ENCODE measurements at places on chromosomes 2 and 18.

DNA sequence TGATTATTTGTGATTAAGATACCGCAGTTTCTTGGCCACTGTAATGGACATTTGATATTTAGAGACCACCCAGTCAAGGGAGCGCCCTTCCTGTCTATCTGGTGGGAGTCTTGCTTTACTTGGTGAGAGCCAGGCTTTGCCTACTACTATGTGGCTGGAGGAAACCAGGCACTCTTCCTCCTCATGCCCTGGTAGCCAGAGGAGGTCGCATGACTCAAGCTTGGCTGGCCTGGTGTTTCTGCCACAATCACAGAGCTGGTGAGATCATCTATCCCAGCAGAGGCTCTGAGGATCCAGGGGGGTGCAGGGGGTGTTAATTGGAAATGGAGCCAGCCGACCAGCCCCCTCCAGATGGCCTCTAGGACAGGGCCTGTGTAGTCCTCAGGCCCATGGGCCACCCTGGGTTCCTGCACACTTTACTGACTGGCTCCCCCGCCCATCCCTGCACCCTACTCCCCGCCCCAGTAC is 46.8 kb upstream of the BIN1 start:
- peak; percentile 48 for DNase-seq

DNA sequence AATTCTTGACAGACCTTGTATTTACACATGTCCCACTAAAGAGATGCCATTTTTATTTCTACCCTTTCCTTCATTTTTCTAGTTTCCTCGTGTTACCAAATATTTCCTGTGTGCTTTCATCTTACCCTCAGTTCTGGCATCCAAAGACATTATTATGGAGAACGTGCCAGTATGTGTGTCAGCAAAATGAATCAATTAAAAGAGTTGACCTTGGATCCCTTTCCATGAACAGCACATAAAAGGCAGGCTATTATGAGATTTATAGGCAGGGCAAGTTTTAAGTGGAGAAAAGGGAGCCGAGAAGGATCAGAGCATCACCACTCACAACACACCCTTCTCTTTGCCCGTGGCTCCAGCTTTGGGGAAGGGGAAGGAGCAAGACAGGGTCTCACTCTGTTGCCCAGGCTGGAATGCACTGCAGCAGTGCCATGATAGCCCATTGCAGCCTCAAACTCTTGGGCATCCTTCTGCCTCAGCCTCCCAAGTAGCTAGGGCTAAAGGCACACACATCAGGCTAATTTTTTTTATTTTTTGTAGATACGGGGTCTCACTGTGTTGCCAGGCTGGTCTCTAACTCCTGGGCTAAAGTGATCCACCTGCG is 149.9 kb downstream of the GFPT1 start:
- DNase-seq: no peak

DNA sequence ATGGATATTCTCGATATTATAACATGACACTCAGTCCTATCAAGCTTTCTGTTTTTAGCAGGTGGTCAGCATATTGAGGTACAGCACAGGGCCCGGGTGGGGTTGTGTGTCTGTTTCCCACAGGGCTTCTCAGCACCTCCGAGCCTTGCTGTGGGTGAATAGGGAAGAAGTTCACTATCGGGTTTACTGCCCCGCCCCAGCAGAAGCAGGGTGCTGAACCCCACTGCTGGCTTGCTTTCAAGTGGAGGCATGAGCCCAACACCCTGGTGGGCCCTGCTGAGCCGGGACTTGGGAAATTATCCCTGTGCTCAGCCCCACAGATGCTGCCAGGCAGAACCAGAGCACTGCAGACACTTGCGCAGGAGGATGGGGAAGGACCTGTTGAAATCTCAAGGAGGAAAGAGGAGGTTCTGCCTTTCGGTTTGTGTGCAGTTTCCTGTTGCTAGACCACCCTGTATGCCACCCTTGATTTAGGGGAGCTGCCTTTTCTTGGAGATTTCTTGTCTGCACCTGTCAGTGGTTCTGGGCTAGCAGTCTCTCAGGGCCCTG is 270.3 kb upstream of the SALL3 start:
- no peak for DNase-seq

- no peak for DNase-seq
Observed at GRCh38 chr18:11667578-11667977, 21.5 kb upstream of the GNAL start.

GRCh38 chr2:19416784-19417684 is 58.6 kb upstream of the OSR1 start:
- DNase-seq: no peak

- no peak for DNase-seq
Observed at GRCh38 chr2:43100883-43101662, 125.3 kb downstream of the ZFP36L2 start.

- no peak for DNase-seq
Observed at GRCh38 chr2:66830881-66831280, 396.0 kb downstream of the MEIS1 start.

GRCh38 chr2:238730001-238730669 is 117.8 kb upstream of the TWIST2 start:
- DNase-seq: no peak

- DNase-seq: no peak
Observed at GRCh38 chr18:8686611-8687010, 18.7 kb upstream of the MTCL1 start.

- no peak for DNase-seq
Observed at GRCh38 chr18:38576916-38577315, 1011.3 kb upstream of the CELF4 start.

- DNase-seq: peak; percentile 20
Observed at GRCh38 chr18:74654638-74655037, 57.0 kb downstream of the ZNF407 start.

DNA sequence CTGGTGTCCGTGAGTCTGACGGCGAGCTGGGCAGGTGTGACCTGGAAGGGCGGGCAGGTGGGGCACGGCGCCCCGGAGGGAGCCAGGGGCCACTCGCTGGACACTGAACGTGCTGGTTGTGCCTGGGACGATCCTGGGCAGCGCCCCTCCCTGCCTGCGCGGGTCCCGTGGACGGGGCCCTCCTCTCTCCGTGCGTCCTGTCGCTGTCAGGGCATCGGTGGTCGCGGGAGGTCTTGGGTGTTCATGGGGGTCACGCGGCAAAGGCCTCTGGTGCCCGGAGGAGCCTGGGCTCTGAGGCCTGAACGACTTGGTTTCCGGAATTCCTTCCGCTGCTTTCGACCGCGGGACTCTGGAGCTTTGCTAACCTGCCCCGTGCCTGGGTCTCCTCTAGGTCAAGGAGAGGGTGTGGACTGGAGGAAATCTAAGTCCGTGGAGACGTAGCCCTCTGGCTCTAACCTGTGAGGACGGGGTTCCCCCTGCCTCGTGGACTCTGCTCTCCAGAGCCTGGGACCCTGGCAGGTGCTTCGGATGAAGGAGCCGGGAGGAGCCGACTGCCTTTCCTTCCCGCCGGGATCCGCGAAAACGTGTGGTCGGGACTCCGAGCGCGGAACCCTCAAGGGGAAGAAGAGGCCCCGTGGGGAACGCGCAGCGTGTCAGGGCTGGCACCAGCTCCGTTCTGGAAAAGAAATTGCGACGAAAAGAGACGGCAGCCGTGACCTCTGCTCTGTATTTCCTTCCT is 14.7 kb downstream of the SOX11 start:
- no peak for DNase-seq

DNA sequence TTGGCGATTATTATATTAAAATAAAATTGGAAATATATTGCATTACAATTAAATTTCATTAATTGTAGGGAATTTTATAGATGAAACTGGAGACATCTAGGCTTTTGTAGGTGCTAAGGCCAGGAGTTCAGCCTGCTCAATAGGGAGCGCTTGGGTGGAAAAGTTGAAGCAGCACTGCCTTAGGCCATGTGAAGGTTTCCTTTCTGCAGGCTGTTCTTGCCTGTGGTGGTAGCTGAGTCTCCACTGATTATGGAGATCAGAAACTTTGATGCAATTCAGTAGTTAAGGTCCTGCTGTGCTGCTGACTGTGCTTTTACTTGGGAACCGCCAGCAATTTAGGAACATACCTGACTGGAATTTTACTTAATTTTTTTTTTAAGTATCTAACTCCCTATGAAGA is 179.9 kb upstream of the BOD1L2 start:
- DNase-seq: no peak

DNA sequence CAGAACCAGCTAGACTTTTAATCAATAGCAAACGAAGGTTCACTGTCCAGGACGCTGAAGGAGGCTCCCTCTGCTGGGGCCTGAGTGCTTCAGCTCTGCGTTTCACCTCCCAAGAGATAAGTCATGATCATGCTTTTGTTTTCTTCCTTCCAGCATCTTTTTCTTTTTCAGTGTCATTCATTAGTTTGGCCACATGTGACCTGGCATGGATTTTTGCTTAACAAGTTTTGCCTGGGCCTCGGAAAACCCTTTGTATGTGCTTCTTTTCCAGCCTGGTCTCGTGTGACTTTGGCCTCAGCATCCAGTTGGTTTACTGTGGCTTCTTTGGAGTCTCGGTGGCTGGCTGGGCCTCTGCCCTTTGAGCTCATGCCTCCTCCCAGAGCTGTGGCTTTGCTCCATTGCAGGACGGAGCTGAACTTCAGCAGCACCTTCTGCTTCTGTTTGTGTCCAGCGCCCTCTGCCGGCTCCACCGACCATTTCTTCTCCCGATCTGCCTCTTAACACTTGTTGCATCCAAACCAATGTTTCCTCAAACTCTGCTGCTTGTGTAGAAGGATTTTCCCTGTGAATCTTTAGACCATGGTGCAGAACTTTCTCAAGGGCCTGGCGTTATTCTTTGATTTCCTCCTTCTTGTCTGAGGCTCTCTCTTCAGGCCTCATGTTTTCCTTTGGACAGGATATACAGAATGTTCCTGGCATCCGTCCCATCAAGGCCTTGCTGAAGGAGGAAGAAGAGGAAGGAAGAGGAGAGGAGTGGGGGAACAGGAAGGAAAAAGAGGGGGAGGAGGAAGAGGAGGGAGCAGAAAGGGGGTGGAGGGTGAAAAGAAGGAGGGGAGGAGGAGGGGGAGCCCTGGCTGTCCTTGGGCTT is 23.6 kb upstream of the HES6 start:
- DNase-seq: peak; percentile 93

DNA sequence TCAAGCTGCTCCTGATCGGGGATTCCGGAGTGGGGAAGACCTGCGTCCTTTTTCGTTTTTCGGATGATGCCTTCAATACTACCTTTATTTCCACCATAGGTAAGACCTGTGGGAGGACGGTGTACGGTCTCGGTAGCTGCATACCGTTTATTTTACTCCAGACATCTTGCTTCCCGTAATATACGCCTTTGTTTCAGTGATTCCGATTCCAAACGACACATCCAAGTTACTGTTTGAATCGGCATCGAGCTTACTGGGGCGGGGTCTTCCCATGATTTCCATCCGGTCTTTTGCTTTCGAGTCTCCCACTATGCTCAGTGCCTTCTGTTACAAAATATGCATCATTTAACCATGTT is 731 bp downstream of the RAB10 start:
- no peak for DNase-seq
